Stimulated activated CD8-positive, alpha-beta memory T cell treated with anti-CD3 and anti-CD28 coated beads, Interleukin-2, amount 100 ng/mL, for 48 hours (primary cell): ENCODE measurements at places on chromosomes 2 and 18.
A peak's percentile ranks its signal among the peaks of the same experiment; 100 is the strongest.

GRCh38 chr2:170155022-170155722, 22.8 kb upstream of the MYO3B start:
- no peak for DNase-seq

GRCh38 chr2:102888514-102888913, 126.7 kb downstream of the TMEM182 start:
- DNase-seq, result no peak

DNA sequence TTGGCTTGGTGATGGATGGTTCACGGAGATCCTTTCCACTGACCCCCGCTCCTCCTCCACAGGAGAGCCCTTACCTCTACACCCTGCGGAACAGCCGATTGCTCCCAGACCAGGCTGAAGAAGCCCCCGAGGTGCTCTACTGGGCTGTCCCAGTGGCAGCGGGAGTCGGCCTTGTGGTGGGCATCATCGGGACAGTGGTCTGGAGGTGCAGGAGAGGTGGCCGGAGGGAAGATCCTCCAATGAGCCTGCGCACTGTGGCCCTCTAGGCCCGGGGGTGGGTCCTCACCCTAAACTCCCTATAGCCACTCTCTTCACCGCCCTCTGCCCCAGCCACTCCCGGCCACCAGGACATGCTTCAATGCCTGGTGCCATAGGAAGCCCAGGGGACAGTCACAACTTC, 108.8 kb upstream of the PPP1CB start:
- no peak for DNase-seq

DNA sequence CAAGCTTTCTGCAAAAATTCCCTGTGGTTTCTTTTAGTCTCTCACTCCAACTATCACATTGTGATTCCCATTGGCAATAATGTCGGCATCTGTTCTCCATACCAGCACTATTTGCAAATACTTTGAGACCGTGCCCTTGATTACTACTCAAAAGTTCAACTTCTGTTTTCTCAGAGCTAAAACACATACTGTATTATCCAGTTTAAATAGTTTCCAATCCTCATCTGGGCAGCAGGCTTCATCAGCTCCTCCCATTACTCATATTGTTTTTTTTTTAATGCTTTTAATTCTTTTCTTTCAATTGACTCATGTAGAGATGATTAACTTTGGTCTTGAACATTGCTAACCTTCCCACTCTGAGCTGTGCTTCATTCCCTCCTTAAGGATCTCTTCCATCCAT, 135.8 kb downstream of the METTL8 start:
- DNase-seq, result no peak

GRCh38 chr2:112035786-112036185, 19.3 kb upstream of the TMEM87B start:
- no peak for DNase-seq

DNA sequence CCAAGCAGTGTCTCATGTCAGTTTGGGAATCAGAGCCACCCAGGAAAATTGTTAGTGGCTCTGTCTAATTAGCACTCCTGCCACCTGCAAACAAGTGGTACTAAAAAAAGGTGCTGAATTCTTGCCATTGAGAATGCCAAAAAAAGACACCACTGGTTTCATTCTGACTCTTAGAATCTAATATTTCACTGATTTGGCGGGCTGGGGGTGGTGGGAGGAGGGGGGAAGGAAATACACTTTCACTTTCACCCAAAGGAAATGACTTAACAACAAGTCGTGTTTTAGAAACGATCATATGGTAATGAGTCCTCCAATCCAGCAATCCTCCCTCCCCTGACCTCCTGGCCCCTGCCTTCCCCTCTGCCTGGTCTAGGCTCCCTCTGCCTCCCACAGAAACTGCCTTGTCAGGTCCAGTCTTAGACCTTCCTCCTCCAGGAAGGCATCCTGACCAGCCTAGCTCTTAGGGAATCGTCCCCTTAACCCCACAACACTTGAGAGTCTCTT, 4.4 kb upstream of the KLHL29 start:
- no peak for DNase-seq

DNA sequence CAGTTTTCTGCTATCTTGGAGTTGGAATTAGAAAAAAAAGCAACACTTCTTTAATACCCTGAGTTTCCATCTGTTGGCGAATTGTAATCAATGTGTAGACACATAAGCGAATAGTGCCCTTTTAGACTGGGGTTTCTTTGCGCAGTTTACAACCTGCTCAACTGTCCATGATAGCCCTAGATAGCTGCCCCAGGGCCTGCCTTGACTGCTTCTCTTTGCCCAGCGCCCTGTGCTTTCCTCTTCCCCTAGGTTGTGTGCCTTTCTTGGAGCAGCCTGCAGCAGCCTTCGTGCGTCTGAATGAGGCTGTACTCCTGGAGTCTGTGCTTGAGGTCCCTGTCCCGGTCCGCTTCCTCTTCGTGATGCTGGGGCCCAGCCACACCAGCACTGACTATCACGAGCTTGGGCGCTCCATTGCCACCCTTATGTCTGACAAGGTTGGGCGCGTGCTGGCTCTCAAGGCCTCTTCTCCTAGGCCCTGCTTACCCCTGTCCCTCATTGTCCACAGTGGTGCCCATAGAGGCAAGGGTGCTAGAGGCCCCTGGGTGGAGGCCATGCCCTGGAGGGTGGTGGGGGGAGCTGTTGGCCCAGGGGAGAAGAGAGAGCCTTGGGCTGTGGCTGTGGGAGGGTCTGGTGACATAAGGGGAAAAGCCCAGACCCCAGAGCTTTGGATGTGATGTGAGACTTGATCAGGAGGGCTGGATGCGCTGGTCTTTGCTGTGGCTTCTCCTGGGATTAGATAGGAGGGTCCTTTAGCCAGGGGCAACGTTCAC, 6.9 kb downstream of the SLC4A3 start:
- no peak for DNase-seq

DNA sequence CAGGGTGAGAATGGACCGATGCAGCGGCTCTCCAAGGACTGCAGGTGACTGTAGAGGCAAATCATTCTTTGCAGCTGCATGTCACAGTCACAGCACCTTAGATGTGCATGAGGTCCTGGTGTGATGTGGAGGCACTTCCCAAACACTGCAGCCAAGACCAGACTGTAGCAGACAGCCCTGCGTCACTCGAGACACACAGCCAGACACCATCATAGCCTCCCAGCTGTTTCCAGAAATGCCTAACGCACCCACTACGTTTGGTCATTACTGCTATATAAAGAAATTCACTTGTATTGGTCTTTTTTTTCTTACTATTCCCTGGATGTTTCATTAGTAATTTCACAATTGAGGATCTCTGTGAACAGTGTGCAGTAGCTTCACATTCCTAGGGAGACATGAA, 60.9 kb downstream of the SH3YL1 start:
- no peak for DNase-seq

- no peak for DNase-seq
Observed at GRCh38 chr2:172328103-172328841, 99.1 kb upstream of the ITGA6 start.

DNA sequence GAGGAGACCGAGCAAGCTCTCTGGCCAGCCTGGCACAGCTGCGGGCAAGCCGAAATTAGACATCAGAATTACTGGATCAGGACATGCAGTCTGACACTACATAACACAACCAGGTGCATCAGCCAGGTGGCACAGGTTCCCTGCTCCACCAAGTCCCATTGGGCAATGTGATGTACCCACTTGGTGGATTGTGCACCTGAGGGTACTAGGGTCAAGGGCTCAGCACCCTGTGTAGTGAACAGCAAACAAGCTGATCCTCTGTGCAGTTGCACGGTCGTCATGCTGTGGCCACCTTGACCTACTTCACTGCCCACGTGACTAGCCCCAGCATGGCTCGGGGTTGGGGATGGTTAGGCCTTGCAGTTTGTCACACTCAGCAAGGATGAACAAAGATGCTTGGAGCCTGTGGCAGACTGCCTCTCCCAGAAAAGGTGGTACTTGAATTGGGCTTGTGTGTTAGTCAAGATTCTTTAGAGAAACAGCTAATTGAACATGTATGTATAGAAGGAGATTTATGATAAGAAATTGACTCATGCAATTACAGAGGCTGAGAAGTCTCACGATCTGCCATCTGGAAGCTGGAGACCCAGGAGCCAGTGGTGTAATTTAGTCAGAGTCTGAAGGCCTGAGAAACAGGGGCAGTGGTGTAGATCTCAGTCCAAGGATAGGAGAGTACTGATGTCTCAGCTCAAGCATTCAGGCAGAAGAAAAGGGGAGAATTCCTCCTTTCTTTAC, 71.4 kb upstream of the TMEM87B start:
- DNase-seq, result no peak

GRCh38 chr2:231351648-231352047, 43.9 kb upstream of the B3GNT7 start:
- no peak for DNase-seq

GRCh38 chr2:25251071-25251421, 82.7 kb upstream of the POMC start:
- no peak for DNase-seq

GRCh38 chr2:200467806-200468681, 41.8 kb downstream of the KCTD18 start:
- no peak for DNase-seq

DNA sequence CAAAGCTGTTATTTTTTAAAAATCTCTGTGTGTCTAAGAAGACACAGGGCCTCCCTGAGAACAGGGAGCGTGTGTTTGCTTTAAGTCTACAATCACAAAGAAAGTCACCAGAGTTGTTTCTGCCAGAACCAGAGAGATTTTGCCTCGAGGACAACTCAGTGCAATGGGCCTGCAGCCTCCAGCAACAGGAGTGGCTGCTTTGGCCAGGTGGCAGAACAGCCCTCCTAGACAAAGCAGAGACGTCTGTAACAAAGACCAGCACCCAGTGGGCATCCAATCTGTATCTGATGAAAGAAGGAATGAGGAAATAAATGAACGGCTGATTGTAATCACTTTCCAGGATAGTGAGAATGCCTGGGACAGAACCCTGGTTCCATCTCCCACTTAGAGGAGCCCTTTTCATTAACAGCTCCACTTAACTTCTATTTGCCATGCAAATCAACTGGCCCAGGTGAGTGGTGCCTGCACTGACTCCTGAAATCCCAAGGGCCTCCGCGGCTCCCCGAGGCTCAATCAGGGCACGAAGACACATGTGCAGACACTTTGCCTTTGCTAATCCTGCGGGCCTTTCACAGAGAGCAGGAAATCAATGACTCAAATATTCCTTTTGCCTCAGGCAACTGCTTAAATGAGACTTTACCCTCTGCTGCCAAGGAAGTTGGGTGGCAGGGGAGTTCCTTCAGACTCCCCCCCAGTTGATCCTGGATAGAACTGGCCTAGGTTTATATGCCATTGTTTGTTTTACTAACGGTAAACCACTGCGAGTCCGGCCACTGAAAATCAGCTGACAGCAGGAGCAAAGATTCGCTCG, 146.5 kb downstream of the CABLES1 start:
- no peak for DNase-seq

- DNase-seq, result peak; percentile 71
Observed at GRCh38 chr2:98444436-98445176, at the start of gene INPP4A. INPP4A (plus strand) TSS chr2:98444858; CDS start chr2:98520049, 75,191 bp downstream.

- DNase-seq, result no peak
Observed at GRCh38 chr18:9782073-9782857, 74.2 kb downstream of the RAB31 start.

DNA sequence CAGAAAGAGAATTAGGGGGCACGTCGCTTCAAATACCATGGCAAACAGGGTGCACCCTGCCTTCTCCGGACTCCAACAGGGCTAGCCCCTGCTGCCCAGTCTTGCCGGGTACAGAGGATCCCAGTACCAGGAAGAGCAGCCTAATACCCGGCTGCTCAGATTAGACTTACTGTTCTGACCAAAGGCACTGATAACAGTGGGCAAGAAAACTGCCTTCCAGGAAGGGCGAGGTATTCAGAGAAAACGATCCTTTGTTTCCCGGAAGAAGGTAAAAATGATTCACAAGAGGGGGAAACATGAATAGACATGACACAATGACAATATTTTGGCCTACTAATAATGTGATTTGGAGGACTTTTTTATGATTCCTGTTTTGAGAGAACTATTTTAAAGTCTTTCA, 99.9 kb downstream of the SS18 start:
- DNase-seq, result no peak

- DNase-seq, result no peak
Observed at GRCh38 chr2:200101922-200102321, 146.5 kb downstream of the MAIP1 start.

DNA sequence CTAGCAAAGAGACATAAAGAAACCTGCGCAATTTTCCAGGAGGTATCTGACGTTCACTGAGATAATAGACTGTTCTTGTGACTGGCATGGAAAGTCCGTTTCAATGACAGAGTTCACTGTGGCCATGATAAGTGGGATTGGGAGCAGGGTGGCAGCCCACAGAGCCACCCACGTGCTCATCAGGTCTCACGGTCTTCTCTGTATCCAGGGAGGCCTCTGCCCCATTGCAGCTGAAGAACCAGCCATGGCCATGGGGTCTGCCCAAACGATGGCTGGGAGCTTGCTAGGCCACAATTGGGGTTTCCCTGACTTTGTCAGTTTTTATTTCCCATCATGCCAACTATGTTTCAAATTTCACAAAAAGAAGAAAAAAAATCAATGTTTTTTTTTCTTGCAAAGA, 57.2 kb downstream of the PDCL3 start:
- no peak for DNase-seq

GRCh38 chr2:38634684-38635083, 31.2 kb upstream of the GALM start:
- DNase-seq, result no peak

DNA sequence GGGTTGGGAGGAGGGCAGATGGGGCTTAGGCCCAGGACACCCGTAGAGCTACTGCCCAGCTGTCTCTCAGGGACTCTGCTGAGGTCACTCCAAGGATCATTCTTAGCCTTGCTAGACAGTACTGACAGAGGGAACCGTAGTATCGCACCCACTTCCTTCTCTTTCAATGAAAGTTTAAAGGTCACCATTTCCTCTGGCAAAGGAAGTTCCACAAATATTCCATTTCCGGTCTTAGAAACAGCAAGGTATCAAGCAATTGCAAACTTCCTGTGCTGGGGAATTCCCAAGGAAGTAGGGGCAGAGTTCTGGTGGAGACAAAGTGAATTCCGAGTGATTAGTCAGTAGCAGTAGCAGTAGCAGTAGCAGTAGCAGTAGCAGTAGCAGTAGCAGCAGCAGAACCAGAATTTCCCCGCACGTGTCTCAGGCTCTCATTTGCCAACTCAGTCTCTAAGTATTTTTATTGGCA, 24.7 kb downstream of the IL1B start:
- no peak for DNase-seq

GRCh38 chr2:48221846-48222516, 308.0 kb upstream of the STON1 start:
- no peak for DNase-seq

- DNase-seq, result no peak
Observed at GRCh38 chr2:182924306-182924705, 57.9 kb upstream of the FRZB start.

DNA sequence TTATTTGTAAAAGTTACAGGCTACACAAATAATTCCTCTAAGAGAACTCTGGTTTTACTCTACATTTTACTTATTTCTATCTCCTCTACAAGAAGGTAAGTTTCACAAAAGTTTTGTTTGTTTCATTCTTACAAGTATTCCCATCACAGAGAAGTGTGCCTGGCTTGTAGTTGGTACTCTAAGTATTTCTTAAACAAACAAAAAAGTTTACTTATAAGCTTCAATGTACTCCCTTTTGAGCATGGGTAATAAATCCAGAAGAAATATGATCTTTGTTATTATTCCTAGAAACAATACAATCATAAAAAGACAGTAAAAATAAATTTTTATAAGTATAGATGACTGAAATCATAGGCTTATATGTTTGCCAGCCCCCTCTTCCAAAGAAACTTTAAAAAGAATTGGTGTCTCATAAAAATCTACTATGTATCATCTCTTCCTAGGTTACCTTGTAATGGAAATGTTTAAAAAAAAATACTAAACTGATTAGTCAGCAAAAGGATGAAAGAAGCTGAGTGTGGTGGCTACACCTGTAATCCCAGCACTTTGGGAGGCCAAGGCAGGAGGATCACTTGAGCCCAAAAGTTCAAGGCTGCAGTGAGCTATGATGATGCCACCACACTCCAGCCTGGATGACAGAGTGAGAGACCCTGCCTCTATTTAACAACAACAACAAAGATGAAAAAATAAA, 54.7 kb downstream of the ATL2 start:
- DNase-seq, result no peak
